Stimulated activated CD4-positive, alpha-beta T cell treated with anti-CD3 and anti-CD28 coated beads, Interleukin-2, amount 100 ng/mL, for 48 hours (primary cell): ENCODE measurements at places on chromosomes 5 and 9.
A peak's percentile ranks its signal among the peaks of the same experiment; 100 is the strongest.

DNA sequence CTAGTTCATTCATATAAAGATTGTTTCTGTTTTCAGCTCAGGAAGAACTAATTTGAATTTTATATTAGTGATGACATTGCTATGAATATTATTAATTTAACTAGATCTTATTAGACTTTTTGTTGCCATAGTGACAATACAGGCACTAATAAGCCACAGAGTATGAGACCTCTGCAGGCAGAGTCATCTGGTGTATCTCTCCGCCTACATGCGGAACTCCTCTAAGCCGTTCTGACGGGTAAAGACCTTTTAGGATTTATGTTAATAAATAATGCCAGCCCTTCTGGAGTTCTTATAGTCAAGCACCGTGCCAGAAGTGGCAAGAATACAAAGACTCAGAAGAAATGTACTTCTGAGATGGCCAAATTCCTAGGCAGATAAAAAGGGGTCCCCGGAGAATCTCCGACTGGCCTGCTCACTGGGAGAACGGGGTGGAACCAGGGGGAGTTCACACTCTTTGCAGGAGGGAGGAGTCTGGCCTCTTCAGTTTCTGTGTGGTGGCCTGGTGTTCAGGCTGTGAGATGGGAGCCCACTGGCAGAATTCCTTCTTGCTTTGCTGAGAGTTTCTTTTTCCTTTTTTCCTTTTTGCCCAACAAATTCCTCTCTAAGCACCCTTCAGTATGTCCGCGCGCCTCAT is 85.1 kb upstream of the IL12B start:
- no peak for DNase-seq

- DNase-seq = no peak
These were observed 292.5 kb downstream of the MARCHF11 start for GRCh38 chr5:15887093-15887492.

DNA sequence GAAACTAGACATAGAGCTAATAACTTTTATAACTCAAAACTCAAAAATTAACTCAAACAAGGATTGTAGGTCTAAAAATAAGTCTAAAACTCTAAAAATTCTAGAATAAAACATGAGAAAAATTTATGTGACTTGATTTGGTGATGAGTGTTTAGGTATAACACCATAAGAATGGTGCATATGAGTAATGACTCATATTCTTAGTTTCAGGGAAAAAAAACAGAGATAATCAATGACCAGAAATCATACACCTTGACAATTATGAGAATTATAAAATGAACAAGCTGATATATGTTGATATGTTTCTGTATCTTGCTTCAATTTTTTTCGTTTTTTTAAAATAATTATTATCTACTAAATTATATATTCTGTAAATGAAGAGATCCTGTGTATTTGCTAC is 541.2 kb downstream of the PTPRD start:
- no peak for DNase-seq

GRCh38 chr9:105142406-105143135 is 101.9 kb upstream of the SLC44A1 start:
- DNase-seq = no peak

GRCh38 chr9:3758816-3759576 is 233.2 kb upstream of the RFX3 start:
- DNase-seq = no peak

DNA sequence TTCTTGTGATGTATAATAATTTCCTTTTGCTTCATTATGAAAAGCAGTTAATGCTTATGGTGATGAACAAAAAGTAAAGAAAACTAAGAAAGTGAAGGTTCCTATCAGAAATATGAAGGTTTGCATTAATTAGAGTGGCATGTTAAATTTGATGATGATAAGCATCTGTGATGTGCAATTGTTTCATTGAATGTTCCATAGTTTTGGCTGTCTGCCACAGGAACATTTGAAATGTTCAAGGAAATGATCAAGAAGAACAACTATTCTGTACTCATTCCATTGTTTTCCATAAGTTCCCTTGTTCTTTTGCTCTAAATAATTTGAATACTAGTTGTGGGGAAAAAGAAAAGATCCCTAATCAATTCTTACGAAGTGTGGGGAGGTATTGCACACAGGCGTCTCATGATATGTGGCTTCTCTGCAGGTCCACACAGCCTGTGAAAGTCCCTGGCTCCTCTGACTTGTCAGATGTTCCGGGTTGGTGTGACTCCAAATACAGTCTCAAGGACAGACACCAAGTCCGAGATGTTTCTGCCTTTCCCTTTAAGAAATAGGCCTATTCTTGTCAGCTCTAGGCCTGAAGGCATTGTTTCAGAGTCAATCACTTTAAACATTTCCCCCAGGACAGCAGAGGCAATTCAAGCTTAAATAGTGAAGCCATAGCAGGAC is 152.6 kb upstream of the MAST4 start:
- DNase-seq = no peak

- no peak for DNase-seq
These were observed 112.4 kb downstream of the COL23A1 start for GRCh38 chr5:178477802-178478201.

DNA sequence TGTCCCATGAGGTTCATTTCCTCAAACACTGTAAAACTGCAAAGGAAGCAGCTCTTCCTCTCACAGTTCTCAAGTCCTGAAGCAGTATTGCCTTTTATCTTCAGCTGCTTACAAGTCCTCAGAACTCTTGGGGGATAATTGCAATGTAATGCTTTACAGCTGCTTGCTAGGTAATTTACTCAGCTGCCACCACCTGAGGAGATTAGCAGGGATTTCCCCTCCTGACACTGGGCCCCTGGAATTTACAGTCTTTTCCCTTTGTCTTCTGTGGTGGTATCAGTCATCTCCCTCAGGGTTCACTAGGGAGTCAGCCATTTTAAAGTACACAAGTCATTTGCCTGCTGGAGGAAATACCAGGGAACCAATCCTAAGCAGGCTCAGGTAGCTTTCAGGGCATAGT is 754.3 kb upstream of the GRAMD2B start:
- DNase-seq = no peak

GRCh38 chr9:119094086-119094485 is 275.1 kb downstream of the BRINP1 start:
- DNase-seq = no peak

DNA sequence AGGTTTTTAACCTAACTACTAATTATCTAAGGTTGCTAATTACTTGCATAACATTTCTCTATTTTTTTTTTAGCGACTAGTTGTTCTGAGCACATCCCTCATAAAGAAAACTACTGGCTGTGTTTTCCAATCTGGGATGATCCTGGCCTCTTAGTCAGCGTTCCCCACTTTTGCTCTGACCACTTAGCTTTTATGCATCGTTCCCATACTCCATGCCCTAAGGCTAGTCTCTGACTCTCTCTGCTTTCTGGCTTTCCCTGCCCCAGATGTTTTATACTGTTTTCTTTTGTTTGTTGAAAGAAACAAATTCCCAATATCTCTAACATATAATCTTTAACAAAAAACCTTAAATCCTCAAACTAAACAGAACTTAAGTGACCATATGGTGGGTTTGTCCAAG is 217.9 kb downstream of the SPATA31D1 start:
- DNase-seq = no peak

- no peak for DNase-seq
These were observed 54.5 kb downstream of the ZNF366 start for GRCh38 chr5:72452515-72453245.

DNA sequence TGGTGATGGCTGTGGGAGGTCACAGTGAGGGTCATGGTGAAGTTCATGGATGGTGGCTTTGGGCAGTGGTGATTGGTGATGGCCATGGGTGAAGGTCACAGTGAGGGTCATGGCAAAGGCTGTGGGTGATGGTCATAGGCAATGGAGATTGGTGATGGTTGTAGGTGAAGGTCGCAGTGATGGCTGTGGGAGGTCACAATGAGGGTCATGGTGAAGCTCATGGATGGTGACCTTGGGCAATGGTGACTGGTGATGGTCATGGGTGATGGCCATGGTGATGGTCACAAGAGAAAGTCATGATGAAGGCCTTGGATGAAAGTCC is 115.6 kb upstream of the IRX4 start:
- DNase-seq = no peak

DNA sequence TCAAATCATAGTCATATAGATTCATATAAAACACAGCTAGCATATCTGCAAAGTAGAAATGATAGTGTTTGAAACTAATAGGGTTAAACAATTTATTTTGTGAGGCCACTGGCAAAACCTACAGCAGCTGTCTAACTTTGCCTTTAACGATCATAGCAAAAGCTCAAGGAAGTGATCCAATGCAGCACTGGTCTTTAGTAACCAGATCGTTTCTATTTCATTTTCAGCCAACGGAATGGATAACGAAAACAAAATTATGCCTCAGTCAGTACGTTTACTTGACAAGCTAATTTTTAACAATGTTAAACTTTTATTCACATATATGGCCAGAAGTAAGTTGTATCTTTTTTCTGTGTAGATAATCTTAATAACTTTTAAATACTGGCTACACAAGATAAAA is 17.7 kb downstream of the MLLT3 start:
- DNase-seq = no peak

DNA sequence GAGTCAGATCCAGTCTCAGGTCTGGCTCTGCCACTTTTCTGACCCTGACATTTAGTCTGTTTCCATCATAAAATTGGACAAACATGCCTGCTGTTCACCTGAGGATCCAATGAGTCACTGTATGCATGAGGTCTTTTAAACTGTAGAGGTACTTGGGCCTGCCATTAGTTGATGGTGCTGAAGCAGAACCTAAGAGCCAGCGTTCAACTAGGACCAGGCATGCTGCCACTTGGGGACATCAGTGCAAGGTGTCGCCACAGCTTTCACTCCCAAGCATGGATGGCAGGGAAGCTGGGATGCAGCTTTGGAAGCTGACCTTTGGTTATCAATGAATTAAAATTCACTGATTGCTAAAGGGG is 37.1 kb downstream of the NEUROG1 start:
- no peak for DNase-seq

DNA sequence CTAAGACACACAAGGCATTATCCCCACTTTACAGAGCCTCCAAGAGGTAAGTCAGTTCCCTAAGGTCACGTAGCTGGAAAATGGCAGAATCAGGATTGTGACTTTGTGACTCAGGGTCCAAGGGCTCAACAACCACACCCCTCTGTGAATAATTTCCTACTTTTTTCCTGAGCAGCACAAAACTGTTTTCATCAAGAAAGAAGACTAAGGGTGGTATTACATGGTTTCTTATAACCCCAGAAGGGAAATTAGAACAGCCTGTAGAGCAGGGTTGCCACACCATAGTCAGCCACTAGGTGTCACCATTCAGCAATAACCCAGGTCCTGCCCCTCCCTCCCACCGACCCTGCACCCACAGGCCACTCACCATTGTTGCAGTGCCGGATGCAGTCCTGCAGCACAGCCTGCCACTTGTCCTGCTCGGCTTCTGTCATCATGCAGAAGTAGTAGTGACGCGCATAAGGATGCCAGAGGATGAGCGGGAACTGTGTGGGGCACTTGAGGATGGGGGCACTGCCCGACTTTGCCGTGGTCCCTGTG is 72.1 kb downstream of the LRSAM1 start:
- peak; percentile 37 for DNase-seq

DNA sequence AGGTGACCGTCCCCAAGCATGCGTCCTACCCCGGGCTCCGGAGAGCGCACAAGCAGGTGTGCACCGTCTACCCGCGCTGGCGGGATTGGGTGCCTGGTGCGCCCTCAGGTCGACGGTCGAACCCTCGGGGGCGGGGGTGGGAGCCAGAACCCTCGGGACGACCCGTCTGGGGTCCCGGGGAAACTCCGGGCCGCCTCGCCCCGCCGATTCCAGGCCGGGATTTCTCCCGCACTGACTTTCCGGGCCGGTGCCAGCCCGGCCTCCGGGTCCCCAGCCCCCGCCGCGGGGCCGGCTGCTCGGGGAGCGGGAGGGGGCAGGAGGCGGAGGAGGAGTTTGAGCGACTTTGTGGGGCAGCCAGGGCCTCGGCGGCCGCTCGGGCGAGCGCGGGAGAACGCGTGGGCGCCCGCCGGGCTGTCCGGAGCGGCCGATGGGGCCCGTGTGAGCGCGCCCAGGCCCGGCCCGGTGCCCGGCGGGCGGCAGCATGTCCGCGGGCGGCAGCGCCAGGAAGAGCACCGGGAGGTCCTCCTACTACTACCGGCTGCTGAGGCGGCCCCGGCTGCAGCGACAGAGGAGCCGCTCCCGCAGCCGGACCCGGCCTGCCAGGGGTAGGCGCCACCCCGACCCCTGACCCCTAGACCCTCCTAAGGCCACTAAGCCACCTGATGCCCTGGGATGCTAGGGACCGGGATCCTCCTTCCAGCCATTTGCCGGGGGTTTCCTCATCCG is at the start of gene DAB2IP:
Gene DAB2IP, plus strand, starts transcription at position 340 of the 726 bp plus-strand sequence. Its CDS starts 142 bp downstream, at position 482.
- no peak for DNase-seq

DNA sequence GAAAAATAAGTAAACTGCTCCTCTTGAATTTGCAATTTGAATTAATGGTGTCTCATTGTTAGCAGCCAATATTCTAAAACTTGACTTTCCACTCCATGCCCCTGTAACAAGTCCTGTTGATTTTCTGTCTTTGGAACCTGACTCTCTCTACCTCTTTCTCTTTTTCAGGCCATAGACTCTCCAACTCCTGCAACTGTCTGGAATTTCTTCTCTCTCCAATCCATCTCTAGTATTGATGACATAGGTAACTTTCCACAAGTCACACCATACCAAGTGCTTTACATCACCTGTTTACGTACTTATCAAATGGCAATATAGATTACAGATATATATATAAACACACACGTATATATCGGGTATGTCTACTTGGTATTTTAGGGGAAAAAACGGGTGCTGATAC is 923 bp downstream of the C5orf34 start:
- DNase-seq = no peak

GRCh38 chr5:163815240-163815791 is 309.9 kb downstream of the MAT2B start:
- DNase-seq = no peak

GRCh38 chr9:75930730-75931321 is 40.4 kb downstream of the PCSK5 start:
- no peak for DNase-seq

DNA sequence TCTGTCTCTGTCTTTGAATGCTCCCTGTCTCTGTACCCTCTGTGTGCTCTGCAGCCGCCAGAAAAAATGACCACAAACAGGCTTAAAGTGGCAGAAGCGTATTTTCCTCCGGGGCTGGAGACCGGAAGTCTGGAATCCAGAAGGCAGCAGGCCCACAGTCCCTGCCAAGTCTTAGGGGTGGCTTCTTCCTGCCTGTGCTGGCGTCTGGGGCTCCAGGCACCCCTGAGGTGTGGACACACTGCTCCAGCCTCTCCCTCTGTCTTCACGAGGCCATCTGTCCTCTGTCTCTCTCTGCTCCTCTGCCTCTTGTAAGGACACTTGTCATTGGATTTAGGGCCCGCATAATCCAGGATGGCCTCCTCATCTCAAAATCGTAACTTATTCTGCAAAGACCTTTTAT is 298.4 kb upstream of the IRX4 start:
- no peak for DNase-seq
